Retina (tissue), 1 donor: ENCODE measurements at places on chromosomes 12 and 14.
A peak's percentile ranks its signal among the peaks of the same experiment; 100 is the strongest.

- DNase-seq, result no peak
These were observed 53.7 kb downstream of the FBXL14 start for GRCh38 chr12:1540690-1541089.

- no peak for DNase-seq
These were observed 33.6 kb downstream of the HCAR2 start for GRCh38 chr12:122669397-122670070.

DNA sequence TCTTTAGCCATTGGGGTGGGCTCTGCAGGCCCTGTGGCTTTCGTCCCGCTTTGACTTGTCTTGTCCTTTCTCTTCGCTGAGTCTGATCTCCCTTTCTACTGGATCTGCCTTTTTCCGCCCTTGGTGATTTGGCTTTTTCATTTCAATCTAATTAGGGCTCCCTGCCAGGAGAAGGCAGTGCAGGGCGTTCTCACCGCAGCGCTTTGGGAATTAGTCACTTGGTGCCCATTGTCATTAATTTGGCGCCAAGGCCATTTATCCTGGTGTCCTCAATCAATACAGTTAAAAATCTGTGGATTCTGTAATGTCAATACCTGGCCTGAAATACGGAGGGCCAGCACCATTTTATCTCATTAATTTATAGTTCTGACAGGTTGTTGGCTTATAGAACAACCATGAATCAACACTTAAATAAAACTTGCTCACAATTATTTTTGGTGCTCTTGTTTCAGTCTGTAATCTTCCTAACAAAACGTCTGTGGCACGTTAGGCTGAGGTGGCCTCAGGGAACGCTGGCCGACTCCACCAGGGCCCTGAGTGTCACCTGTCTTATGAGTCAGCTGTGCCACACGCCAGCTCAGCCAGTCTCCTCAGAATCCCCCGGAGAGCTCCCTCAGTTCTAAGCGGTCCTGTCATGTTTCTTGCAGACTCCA is 115.7 kb downstream of the BEGAIN start:
- peak; percentile 44 for DNase-seq

DNA sequence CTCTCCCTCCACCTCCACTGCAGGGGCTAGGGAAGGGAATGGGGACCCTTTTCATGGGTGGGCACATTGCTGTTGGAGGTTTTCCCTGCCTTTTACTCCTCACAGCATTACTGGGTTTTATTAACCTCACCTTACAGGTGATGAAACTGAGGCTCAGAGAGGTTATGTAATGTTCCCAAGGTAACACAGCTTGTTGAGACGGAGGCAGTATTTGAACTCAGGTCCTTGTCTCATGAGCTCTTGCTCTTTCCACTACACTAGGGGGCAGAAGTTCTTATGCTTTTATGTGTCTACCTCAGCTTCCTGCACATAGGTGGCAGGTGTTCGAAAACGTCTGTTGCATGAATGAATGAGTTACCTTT is 11.7 kb downstream of the CISTR start:
- no peak for DNase-seq

DNA sequence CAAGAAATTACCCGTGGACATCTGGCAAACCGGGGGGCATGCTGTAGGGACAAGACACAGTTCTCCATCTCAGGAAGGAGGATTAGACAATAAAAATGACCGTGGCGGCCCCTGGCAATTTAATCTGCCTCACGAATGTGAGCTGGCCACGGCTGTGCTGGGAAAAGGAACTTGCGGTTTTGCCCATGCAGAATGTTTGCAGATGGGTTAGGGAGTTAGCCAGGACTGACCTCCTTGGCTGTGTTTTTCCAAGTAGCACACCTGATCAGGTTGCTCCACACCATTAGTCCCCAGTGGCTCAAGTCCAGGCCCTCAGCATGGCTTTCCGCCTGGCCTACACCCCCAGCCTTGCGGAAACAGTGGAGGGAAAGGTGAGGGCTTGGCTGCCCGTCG is 20.8 kb downstream of the TPCN1 start:
- DNase-seq, result no peak

GRCh38 chr14:98889836-98890185 is 382.2 kb downstream of the BCL11B start:
- DNase-seq, result no peak

- DNase-seq, result peak; percentile 74
These were observed 50.0 kb downstream of the ADGRD1 start for GRCh38 chr12:131003716-131004045.

GRCh38 chr14:60204104-60204842 is 39.1 kb upstream of the DHRS7 start:
- DNase-seq, result peak; percentile 55

DNA sequence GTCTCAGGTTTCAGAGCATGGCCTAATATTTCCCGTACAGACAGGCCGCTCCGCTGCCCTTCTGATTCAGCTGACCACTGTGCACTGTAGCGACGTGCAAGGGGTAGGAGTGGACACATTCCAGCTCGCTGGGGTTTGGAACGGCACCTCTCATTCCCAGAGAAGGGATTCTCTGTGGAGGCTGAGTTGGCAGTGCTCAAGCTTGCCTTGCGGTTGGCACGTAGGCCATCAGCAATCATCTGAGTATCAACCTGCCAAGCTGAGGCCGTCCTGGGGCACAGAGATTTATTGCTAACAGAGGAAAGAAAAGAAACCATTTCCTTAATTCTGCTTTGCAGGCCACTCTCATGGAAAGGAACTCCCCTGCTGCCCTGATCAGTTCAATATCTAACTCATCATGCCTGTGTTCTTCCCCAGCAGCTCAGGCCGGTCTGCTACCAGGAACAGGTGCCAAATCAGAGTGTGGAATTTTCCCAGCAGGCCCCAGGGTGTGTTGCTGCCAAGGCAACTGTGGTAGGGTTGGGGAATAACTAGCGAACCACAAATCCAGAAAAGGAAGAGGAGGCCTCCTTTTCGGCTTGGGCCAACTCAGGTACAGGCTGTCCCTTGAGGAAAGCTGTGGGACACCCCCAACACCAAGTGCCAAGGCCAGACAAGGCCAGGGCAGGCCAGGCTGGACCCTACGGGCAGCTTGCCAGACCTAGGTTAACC is 92.5 kb downstream of the SSPN start:
- no peak for DNase-seq

DNA sequence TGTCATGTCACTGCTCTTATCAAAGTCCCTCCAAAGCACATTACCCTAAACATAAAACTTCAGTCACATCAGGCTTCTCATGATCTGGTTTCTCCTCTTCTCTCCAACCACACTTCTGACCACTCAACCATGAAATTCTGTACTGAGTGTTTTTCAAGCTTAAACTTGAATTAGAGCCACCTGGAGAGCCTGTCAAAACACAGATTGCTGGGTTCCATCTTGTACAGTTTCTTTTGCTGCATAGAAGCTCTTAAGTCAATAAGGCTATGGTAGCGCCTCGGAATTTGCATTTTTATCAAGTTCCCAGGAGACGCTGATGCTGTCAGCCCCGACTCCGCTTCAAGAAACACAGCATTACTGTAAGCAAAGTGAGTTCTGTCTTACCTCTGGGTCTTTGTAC is 16.4 kb upstream of the SRRM4 start:
- no peak for DNase-seq

- DNase-seq, result no peak
These were observed 10.9 kb upstream of the SNX6 start for GRCh38 chr14:34640826-34641225.

GRCh38 chr14:70882776-70883492 is 24.3 kb upstream of the PCNX1 start:
- no peak for DNase-seq

DNA sequence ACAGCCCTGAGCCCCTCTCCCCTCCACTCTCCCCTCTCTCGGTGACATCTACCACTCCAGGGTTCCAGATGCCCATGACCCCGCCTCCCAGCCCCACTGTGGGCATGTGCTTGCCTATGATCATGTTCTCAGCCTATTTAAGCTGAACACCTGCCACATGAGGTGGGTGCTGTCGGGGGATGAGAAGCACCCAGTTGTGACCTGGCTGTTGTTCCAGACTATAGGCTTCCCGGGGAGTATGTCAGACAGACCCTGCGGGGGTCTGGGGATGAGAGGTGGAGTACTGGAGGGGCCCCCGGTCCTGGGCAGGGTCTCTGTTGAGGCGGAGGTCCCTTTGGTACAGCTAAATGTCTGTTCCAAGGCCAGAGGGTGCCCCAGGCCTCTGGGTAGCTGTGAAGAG is 6.0 kb downstream of the VSX2 start:
- DNase-seq, result no peak

DNA sequence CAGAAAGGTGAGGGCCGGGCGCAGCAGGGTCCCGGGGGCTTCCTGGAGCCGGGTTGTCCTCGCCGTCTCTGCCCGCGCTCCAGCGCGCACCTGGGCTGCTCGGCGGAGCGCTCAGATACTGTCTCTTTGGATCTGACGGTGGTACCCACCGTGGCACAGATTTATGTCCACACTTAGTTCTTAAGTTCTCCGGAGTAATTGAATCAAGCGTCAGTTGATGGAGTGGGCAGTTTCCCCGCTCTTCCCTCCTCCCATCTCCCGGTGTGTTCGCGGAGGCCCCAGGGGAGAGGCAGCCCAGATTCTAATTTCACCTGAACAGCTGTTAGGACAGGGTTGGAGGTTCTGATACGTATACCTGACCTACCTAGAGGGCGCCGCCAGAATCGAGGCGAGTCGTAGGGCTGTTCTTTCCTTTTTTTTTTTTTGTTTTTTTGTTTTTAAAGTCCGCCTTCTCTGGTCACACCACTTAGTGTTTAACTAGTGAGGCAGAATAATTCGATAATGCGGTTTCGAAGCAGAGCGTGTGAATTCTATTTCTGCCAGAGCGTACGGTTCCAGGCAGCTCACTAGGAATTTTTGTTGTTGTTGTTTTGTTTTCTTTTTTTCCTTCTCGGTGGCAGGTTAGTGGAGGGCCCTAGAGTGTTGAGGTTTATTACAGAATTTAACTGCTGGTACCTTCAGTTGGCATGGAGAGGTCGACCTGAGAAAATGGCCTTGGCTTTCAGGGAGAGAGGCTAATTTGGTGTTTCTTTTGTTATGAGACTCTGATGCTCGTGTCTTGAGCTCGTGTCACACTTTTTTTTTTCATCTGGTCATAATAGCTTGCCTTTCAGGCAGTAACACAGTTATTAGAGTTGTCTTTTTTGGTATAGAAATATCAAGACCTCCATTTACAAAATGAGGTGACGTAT is 22.3 kb upstream of the GNS start:
- DNase-seq, result peak; percentile 83

- DNase-seq, result no peak
These were observed 1.5 kb downstream of the CMAS start for GRCh38 chr12:22047494-22047893.

DNA sequence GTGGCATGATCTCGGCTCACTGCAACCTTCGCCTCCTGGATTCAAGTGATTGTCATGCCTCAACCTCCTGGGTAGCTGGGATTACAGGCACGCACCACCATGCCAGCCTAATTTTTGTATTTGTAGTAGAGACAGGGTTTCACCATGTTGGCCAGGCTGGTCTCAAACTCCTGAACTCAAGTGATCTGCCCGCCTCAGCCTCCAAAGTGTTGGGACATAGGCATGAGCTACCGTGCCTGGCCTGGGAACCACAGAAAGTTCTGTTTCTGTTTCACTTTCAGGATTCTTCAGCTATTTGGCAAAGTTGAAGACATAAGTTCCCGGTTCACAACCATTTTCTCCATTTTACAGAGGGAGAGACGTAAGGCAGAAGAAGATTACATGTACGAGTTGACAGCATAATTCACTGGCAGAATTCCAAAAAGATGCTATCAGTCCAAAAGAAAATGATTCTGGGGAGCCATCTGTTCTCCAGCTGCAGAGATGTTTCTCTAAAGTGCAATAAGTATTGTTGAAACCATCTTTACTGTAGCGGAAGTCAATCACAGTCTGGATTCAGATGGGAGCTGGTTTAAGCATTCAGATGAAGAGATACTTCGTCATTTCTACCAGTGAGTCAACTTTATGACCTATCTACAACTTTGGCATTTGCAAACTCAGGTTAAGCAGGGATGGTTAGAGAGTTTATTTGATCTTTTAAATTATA is 8.1 kb upstream of the RNF34 start:
- no peak for DNase-seq

- DNase-seq, result no peak
These were observed 29.3 kb upstream of the PLEK2 start for GRCh38 chr14:67441256-67441655.

GRCh38 chr14:97281741-97282140 is 484.6 kb downstream of the VRK1 start:
- DNase-seq, result no peak

DNA sequence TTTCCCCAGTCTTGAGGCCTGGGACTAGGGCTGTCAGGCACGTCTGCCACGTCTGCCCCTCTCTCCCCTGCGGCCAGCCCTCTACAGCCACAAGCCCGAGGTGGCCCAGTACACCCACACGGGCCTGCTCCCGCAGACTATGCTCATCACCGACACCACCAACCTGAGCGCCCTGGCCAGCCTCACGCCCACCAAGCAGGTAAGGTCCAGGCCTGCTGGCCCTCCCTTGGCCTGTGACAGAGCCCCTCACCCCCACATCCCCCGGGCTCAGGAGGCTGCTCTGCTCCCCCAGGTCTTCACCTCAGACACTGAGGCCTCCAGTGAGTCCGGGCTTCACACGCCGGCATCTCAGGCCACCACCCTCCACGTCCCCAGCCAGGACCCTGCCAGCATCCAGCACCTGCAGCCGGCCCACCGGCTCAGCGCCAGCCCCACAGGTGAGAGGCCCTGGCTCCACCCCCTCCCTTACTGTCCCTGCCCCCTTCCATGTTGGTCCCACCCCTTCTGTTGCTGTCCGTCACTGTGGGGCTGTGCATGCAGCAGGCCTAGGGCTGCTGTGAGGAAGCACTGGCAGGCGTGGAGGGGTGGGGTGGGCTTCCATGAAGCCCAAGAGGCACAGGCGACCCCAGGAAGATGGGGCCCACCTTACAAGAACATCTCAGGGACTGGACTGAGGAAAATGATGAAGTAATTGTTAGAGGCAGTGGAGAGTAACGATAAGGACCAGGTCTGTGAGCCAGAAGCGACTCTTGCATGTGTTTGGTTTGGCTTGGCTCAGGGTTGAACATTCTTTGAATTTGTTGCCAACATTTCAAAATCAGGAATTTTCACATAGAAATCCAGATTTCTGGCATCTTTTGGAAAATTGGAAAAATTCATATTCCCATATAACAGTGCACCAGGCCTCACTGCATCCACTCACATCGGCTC is 16.8 kb downstream of the C12orf43 start:
- no peak for DNase-seq

DNA sequence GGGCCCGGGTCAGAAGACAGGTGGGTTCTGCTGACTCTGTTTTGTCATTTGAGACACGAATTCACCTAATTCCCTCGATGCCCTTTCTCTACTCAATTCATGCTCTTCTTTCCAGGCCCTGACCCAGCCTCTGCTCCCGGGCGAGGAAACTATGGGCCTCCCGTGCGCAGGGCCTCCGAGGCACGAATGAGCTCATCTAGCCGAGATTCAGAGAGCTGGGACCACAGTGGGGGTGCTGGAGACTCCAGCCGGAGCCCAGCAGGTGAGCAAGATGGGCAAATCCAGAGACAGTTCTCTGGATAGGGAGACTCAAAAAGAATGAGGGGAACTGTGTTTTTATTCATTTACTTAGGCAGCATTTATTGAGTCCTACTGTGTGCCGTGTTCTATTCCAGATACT is 37.0 kb upstream of the OAS1 start:
- no peak for DNase-seq
